ENCODE measurements at places on chromosomes 16 and 17.

- DNase-seq: no peak
Observed at GRCh38 chr16:70494202-70494770, 29.1 kb downstream of the COG4 start.

DNA sequence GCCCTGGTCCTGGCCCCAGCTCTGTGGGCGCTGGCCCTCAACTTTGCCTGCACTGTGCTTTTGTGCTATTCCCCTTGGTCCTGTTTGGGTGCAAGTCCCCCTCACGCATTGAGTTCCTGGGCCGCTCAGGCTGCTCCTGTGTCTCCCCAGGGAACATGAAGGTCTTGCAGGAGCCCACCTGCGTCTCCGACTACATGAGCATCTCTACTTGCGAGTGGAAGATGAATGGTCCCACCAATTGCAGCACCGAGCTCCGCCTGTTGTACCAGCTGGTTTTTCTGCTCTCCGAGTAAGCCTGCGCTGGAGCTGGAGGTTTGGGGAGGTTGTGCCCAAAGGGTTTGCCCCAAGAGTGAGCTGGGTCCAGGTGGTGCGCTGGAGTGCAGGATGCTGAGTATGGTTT lies 28.2 kb downstream of the IL4R start:
- DNase-seq: no peak

DNA sequence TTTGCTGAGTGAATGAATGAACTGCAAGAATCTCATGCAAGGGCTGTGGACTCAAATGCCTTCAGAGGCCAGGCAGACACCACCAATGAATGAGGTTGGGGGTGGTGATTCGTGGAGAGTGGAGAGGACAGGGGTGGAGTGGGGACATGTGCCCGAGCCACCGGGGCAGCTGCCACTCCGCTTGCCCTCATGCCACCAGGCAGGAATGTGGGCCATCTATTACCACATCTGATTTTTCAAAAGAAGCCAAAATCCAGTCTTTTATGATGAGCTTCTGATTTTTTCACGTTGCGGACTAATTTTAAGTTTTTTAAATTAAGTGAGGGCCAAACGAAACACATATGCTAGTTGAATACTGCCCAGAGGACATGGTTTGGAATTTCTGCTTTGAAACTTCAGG lies 67.1 kb upstream of the SMURF2 start:
- no peak for DNase-seq

DNA sequence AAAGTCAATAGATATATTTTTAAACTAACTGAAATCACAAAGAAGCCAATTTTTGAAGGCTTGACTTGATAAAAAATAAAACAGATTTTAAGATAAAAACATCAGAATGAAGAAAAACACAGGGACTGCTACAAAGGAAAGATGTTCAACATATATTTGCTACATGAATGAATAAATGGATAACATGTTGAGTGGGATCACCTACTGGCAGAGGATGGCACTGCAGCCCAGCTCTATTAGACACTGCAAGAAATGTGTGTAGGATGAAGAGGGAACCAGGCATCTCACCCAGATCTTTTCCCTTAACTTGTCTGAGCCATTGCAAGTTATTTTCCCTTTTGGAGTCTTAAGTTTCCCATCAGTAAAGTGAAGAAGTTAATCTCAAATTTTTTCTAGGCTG lies 4.2 kb downstream of the AIPL1 start:
- no peak for DNase-seq

- no peak for DNase-seq
Observed at GRCh38 chr17:34071886-34072420, 183.1 kb upstream of the CCL2 start.

DNA sequence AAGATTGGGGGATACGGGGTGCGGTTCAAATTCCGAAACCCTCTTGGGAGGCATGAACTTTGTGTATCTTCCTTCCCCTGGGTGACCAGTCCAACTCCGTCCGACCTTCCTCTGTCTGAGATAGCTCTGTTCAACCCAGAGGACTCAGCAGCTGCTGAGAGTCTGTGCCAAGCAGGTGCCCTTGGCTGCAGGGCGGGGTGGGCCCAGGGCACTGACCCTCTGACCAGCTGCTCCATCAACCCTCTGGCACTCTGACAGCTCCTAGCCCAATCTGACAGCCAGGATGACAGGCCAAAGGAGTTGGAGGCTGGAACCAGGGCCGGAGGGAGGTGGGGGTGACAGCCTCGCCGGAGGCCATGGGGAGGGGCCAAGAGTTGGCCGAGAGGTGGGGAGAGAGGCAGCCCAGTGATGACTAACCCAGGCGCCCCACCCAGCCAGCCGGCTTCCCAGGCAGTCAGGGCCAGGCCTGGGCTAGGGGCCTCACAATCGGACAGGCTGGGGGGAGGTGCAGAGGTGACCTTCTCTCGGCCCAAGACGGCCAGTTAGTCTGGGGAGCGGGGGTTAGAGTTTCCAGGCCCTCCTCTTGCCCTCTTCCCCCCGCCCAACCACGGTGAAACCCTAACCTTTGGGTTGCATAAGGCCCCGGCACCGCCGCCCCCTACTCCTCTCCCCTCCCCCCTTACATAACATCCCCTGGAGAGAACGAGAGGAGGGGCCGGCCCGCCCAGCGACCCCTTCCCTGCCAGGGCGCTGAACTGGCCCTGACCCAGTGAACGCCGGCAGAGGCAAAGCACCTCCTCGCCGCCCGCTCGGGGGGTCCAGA lies 5.0 kb upstream of the TLCD2 start:
- peak; percentile 41 for DNase-seq

GRCh38 chr17:38463451-38463858 lies 35.2 kb downstream of the ARHGAP23 start:
- DNase-seq: no peak

DNA sequence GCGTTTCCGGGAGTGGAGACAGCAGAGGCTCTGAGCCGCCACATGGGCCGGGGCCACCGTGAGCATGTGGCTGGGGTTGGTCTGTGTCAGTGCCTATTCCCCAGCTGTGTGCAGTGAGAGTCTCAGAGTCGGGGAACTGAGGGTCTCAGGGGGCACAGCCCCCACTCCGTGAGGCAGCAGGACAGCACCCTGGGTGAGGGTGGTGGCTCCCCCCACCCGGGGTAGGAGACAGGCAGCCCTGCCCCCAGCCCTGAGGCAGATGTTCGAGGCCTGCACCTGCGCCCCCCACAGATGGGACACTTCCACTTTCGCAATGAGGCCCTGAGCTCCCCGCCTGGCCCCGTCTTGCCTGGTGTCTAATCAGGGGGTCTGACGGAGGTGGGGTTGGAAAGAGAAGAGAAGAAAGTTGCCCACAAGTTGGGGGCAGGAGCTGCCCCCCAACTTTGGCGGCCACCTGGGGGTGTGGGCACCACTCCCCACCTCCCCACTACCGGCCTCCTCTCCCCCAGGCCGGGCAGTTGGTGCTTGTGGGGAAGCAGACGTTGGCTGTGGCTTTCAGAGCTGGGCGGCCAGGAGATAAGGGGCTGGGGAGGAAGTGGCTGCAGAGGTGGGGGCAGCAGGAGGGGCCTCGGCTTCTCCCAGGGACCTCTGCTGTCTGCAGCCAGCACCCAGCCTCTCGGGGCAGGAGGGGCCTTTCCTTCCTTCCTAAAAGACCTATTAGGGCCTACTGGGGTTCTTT lies 1.8 kb upstream of the CBFA2T3 start:
- no peak for DNase-seq

- DNase-seq: no peak
Observed at GRCh38 chr17:56313201-56313600, 159.9 kb downstream of the ANKFN1 start.

DNA sequence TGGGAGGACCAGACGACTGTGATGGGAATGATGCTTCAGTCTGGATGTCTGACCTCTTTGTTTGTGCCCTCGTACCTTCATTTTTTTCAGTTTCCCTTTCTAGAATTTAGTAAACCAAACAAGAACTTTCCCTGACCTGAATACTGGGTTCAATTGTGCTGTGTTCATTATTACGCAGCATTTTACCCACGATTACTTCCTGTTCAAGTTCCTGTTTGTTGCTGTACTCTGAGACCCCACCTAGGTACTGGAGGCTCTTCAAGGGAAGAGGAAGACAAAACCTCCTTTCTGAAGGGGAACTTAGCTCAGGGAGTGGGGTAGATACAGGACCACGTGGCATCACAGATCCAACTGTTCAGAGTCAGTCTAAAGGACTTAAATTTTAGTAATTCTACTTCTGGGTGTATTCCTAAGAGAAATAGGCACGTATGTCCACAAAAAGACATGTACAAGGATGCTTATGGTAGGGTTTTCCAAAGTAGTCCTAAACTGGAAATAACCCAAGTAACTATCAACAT lies 9.2 kb upstream of the PRKCB start:
- DNase-seq: no peak

DNA sequence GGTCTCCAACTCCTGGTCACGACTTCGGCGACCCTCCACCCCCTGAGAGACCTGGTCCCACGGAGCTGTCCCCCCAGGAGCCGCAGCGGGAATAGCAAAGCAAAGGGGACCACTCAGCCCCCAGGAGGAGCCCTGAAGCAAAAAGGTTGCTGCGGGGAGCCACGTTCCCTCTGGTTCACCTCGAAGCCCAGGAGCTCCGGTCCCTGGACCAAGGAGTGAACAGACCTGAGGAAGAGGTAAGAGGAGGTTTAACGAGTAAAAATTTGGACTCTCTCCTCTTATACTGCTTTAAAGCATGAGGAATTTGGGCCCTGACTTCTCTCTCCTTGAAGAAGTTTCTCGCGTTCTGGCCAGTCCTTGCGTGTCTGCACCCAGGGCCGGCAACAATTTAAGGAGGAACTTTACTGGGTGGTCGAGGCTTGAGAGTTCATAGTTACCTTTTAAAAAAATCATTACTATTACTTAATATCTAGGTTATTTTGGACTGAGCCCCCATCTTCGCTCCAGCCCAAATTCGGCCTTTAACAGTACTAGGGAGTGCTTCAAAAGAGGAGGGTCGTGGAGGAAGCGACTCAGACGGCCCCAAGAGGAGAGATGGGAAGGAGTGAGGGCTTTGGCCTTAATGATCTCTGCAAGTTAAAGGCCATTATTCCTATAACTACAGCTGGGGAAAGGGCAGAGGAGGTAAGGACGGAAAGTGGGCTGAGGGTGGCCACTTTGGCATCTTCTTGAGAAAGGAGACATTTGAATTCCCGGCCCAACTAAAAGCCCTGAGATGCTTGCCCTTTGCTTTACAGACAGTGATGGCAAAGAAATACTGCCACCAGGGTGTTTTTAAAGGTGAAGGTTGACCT lies 16.9 kb upstream of the HOXB9 start:
- no peak for DNase-seq

DNA sequence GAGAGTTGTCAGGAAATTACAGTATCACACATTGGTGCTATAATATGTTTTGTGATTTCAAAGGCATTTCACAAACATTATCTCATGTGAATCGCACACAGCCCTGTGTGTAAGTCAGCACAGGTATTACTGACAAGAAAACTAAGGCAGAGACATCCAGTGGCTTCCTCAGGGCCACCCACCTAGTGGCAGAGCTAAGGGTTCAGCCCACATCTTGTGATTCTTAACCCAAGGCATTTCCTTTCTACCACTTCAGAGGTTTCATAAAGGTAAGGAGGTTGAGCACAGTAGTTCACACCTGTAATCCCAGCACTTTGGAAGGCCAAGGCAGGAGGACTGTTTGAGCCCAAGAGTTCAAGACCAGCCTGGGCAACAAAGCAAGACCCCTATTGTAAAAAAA lies 58.2 kb downstream of the STX8 start:
- DNase-seq: no peak

GRCh38 chr16:83005653-83006160 lies 378.9 kb downstream of the CDH13 start:
- no peak for DNase-seq

DNA sequence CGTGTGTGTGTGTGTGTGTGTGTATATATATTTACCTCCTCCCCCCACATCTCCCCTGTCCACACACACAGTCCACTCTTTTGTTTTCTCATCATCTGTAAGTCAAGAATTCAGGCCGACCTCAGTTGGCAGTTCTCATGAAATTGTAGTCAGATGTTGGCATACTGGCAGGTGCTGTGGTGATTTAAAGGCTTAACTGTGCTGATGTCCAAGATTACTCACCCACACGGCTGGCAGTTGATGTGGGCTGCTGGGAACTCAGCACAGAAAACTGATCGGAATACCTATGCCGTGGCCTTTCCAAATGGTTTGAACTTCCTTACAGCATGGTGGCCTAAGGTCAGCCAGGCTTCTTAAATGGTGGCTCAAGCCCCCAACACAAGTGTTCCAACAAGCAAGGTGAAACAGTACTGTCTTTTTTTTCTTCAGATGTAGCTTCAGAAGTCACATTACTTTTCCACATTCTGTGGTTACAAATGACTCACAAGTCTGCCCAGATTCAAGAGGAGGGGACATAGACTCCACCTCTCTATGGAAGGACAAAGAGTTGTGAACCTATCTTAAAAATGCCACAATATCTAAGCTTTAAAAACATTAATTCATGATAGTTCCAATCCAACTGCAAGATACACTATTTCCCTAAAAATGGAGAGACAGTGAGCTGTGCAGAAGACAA lies 198.5 kb upstream of the HS3ST4 start:
- no peak for DNase-seq

DNA sequence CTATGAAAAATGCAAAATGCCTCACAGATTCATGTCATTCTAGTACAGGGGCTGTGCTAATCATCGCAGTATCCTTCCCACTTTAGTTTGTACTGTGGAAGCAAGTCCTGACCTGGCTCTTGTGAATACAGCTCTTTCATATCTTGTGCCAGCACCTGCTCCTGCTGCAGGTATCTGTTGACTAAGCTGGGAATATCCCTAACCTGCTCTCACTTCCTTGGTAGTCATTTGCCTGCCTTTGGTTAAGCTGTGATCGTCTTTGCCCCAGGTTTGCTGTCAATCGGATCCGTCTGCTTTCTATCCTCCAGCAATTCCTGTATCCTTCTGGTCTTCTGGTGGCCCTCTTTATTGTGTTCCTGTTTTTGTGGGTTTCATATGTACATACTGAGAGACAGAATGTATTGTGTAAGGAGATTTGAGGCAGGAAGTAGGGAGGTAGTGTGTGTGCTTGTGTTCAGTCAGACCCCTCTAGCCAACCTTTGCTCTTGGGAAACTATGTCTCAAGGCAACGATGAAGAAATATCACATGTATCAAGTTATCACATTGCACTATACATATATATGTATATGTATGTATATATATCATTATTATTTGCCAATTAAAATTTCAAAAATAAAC lies 7.7 kb upstream of the GINS3 start:
- DNase-seq: no peak

- DNase-seq: no peak
Observed at GRCh38 chr17:83032781-83033180, 46.6 kb upstream of the METRNL start.

GRCh38 chr17:68172461-68172954 lies 75.3 kb upstream of the AMZ2 start:
- peak; percentile 70 for DNase-seq

- peak; percentile 81 for DNase-seq
Observed at GRCh38 chr17:30363715-30364202, 15.0 kb upstream of the CPD start.

- DNase-seq: no peak
Observed at GRCh38 chr17:40912486-40913210, 24.8 kb downstream of the KRT23 start.

GRCh38 chr17:353213-353837 lies 718 bp upstream of the RPH3AL start:
- DNase-seq: no peak

GRCh38 chr16:87206646-87207451 lies 110.3 kb downstream of the C16orf95 start:
- DNase-seq: no peak

- no peak for DNase-seq
Observed at GRCh38 chr16:67039260-67040020, 10.5 kb downstream of the CBFB start.

Data from stimulated activated CD4-positive, alpha-beta T cell treated with anti-CD3 and anti-CD28 coated beads, Interleukin-12 subunit alpha, Interleukin-12 subunit beta, amount 100 ng/mL, for 24 hours (primary cell).